Jurkat, Clone E6-1 (cell line): ENCODE measurements at places on chromosomes 12 and 14.

DNA sequence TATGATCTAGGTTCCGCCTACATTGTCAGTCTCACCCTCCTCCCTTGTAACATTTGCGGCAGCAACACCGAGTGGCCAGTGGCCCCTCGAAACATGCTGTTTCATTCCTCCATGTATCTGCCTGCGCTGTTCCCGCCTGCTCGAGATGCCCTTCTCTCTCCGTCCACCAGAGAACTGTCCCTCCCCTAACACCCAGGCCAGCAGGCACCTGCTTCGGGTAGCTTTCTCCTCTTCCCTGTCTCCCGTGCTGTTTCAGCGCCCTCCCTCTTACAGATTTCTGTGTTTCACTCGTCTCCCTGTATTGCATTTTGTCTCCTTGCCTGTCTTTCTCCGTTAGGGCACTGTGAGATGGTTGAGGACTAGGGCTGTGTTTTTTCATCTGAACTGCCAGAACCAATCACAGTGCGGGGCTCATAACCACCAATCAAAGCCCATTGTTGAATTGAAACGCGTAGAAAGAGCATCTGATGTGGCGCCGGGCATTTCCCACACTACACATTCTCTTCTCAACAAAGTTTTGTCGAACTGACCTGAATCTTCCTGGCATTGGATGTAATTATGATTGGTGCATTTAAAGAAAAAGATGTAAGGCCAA lies 40.9 kb upstream of the ELK3 start:
- no peak for DNase-seq

- DNase-seq = no peak
Measured at GRCh38 chr14:87397499-87397898, 595.5 kb downstream of the GALC start.

DNA sequence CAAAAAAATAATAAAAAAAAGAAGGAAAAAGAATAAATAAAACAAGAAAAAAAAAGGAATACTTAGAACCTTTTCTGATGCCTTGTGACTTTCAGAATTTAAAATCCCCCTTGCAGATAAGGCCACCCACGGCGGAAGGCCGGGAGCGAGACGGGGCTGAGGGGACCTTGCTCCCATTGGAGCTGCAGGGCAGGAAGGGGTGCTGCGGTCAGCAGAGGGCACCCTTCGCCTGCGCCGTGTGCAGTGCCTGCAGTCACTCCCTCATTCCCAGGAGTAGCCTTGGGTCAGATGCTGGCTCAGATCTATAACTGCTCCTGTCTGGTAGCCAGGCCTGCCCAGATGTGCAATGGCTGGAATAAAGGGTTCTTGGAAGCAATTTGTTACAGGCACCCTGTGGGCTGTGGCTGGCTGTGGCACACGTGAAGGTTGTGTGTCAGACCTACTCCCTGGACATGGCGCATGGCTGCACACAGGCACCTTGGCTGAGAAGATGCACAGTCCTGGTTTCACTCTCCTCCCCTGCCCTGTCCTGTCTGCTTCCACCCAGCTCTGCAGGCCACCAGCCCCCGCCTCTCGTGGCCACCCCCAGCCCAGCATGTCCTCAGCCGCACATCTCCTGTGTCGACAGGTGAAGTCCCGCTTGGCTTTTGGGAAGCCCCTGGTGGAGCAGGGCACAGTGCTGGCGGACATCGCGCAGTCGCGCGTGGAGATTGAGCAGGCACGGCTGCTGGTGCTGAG lies 13.4 kb upstream of the ALDH2 start:
- no peak for DNase-seq

DNA sequence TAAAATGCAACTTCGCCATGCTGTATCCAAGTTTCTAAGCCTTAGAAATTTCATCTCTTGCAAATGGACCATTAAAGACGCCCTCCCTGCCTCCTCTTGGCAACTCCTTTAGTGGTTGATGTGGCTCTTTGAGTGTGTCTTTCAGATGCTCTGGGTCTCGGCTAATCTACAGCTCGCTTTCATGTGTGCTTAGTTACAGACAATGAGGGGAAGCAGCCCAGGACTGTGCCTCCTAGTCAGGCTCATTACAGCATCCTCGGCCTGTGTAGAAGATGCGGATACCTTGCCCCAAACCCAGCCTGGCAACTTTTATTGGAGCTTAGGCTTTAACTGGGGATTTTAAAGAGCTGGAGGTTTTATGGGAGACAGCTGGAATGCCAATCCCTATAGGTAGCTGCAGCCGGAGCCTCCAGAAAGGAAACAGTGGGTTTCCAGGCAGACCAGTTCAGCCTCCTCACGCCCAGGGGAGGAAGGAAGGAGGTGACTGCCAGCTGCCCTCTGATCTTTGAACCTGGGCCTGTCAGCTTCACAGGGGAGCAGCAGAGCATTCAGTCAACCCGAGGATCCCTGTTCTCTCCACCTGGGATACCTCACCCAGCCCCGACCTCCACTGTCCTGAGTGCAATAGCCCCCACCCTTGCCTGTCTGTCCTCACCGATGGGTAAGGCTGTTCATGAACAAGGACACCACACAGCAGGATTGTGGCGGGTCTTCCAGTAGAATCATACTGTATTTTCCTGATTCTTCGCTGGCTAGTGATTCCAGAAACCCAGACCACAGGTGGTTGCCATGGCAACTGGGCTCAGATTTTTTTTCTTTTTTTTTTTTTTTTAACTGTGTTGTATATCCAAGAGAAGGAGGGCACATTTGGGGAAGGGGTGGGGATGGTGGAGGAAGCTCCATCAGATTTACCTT lies 638.5 kb downstream of the MED13L start:
- no peak for DNase-seq

GRCh38 chr12:10672231-10672868 lies 1.5 kb downstream of the STYK1 start:
- DNase-seq = no peak

DNA sequence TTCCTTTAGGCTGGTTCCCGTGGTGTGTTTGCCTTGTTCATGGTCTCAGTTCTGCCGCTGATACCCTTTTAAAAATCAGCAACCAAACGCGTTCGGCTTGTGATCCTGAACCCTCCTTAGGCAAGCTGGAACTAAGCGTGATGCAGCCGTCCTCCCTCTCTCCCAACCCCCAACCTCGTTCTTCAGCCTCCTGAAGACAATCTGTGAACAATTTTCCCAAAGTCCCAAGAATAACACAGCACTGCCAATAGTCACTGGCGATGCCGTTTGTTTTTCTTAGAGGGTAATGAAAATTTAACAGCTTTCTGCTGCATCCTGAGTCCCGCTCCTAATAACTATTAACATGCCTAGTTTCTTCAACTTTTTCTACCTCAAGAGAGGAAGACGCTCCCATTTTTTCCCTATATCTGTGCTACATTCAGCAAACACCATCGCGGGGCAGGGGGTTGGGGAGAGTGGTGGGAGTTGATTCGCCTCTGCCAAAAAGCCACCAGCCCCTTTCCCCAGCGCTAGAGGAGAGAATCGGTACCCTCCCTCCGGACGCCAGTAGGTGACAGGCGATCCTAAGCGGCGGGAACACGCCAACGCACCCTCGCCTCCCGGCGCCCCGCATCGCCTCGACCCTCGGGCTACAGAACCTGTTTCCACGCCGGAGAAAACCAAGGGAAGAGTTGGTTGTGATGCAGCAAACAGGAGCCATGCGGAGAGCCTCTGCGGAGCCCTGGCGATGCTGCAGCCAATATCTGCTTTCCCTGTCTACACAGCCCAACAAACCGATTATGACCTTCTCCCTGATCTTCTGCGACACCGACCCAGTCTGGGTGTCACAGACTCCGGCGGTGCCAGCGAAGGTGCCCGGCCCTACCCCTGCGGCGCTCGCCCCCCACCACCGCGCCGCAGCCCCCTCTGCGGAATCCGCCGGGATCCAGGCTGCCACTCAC lies 752 bp downstream of the PRICKLE1 start:
- DNase-seq = no peak

- DNase-seq = peak; percentile 41
Measured at GRCh38 chr12:50960130-50960529, 7.8 kb downstream of the HIGD1C start.
